ENCODE measurements at places on chromosomes 5 and 9.

GRCh38 chr5:138955013-138955660 is 80.0 kb upstream of the LRRTM2 start:
- DNase-seq, result no peak

GRCh38 chr9:106800701-106801270 is 62.2 kb upstream of the ZNF462 start:
- peak; percentile 45 for DNase-seq

GRCh38 chr9:72733895-72734294 is 212.5 kb downstream of the TMC1 start:
- no peak for DNase-seq

GRCh38 chr9:113221800-113222481 is 597 bp downstream of the SLC31A1 start:
- DNase-seq, result no peak

DNA sequence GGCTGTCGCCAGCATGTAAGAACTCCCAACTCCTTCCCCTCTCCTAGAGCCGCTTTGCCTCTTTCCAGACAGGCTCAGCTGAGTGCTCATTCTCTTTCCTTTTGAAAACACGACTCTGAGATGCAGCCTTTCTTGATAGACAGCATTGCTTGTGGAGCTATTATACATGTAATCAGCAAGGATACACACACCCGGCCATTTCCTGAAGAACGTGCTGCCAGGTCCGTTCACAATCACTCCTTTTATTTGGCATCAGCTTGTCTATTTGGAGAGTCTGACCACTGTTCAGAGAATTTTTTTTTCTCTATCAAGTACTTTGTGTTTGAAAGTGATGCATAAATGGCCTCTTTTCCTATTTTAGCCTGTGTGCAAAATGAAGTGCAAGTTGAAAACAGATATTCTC is 328.7 kb downstream of the MARCHF11 start:
- no peak for DNase-seq

DNA sequence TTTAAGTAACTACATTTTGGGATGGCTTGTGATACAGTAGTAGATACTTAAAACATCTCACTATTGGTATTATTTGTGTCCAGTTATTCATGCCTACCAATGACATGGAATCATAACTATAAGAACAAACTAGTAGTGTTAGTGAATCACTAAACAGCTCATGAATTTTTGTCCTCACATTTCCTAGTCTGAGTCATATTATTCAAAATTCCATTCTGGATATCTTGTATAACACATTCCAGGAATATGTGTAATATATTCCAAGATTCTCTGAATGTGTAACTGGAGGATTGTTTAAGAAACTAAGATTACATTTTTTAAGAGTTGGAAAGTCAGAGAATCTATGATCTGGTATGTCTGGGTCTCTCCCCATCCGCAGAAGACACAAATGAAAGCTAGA is 565.3 kb upstream of the ZNF608 start:
- DNase-seq, result peak; percentile 89

DNA sequence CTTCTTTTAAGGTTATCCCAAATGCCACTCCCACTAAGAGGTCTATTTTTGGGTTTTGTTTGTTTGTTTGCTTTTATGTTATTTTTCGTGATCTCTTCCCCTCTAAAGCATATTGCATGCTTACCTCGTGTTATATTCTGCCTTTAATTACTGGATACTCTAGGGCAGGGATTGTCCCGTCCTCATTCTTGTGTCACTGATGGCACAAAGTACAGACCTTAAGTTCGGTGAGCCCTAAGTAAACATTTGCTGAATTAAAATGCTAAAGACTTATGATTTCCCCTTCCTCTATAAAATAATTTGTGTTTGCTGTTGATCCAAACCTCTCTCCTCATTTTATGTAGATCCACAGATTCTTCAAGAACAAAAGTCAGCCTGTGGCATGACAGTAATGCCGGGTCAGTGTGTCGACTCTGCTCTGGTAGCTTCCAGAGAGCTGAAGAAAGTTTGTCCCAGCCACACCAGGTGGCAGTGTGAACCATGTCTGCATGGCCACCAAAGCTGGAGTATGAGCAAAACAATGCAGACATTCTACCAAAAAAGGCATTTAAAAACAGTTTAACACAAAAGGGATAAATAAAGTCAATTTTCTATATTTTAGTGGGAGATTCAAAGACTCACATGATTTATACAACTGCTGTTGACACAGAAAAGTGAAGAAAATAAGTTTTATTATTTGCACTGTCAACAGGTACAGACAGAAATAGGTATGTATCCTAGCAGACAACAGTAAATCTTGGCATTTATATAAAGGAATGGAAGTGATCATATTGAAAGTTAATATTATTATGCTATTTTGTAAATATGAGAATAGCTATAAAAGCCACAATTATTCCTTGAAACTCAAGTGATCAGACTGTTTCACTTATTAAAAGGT is 17.9 kb upstream of the POC5 start:
- peak; percentile 13 for DNase-seq

GRCh38 chr5:148735301-148735835 is 81.0 kb upstream of the HTR4 start:
- DNase-seq, result no peak

GRCh38 chr5:16690243-16690852 is 73.6 kb upstream of the RETREG1 start:
- DNase-seq, result peak; percentile 65

DNA sequence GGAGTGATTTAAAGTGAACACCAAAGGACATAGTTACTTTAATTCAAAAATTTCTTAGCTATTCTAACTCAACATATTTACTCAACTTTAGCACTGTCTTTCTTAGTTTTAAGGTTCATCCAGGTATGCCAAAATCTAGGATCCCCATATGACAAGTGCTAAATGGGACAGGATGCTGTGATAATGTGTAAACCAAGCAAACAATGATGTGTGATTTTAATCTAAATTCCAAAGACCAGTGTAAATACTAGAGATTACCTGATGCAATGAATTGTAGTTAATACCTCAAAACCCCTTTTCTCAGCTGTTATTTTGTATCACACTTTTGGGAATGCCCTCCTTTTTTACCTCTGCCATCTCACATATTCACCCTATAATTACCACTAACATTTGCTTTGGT is 26.8 kb upstream of the ISOC1 start:
- no peak for DNase-seq

DNA sequence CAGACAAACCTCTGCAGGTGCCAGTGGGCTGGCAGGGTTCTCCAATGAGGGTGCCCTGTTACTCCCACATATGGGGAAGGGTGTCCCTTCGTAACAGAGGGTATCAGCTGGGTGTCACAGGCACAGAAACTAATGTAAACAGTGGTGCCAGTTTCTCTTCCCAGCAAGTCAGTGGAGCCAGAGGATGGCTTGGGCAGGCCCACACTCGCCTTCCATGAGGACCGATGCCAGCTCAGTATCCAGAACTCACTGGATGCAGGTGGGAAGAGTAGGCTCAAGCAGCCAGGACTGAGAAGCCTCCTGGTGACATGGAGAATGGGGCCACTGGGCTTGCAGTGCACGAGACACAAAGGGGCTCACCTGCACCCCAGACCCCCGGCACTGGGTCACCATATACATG is 30.4 kb downstream of the FSTL4 start:
- no peak for DNase-seq

GRCh38 chr5:72606525-72606924 is 99.3 kb upstream of the ZNF366 start:
- DNase-seq, result no peak

- DNase-seq, result no peak
These were observed 39.1 kb downstream of the ANGPTL2 start for GRCh38 chr9:127083138-127083980.

DNA sequence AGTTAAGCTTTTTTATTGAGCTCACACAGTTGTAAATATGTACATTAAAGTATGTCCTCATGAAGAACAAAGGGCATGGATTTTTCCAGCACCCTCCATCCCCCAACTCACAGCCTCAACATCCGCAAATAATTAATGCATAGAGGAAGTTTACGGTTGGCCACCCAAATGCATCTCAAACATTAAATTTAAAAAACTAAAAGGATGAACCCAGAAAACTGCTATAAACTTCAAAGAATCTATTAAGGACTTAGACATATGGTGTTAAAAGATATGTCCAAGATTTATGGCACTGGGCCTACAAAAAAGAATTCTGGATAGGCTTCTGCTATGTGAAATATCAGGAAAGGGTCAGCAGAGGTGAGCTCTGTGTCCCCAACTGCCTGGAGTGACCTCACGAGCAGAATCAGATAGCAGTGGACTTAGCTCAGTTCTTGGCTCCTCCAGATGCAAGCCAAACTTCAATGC is 54.0 kb upstream of the TNC start:
- DNase-seq, result no peak

All from EL (cell line).